Osteocyte (in vitro differentiated cells): ENCODE measurements at places on chromosomes 1 and 21. TPM values are rescaled to one million over a fixed set of nuclear protein-coding genes. Genes with fewer than 3 reads are reported as not detected.
A peak's percentile ranks its signal among the peaks of the same experiment; 100 is the strongest.

DNA sequence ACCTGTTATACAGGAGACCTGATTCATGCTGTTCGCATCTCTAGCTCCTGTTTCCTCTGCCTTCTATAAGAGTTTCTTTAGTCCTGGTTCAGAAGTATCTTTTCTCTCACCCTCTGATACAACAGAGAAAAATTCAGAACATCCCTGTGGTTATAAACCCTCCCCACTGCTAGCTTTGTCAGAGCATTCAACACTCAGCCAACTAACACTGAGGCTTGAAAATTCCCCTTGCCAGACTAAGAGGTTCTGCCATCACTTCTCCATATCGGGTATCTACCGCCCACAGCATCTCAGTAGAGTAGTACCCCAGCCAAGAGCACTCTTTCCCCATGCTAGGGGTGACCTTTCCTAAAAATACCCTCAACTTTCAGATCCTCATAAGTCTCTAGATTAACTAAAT, 19.6 kb upstream of the PIK3R3 start:
- no peak for DNase-seq

Gene GJB5
- not detected in 2 replicates for total RNA-seq

DNA sequence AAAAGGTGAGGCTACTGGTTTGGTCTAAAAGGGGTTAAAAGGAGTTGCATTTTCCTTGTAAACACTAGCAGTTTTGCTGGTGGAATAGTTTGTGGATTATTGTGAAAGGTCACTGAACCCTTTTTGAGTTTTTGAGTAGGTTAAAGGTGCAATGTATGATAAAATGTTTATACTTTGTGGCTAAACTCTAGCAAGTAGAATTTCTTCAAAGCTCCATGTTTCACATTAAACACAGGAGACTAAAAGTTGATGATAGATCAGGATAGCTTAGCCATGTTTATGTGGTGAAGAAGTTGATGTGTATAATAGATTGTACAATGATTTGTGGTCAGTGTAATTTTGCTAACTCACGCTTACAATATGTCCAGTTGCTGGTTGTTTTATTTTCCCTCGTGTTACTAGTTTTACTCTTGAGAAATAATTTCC, 13.1 kb downstream of the ZNF326 start:
- no peak for DNase-seq

Gene SLC37A1
- total RNA-seq = 13.2 and 13.5 TPM in 2 replicates

Gene MRPS21
- total RNA-seq = 76.0 and 81.5 TPM in 2 replicates

GRCh38 chr1:9275567-9276034, 17.1 kb upstream of the SPSB1 start:
- no peak for DNase-seq

DNA sequence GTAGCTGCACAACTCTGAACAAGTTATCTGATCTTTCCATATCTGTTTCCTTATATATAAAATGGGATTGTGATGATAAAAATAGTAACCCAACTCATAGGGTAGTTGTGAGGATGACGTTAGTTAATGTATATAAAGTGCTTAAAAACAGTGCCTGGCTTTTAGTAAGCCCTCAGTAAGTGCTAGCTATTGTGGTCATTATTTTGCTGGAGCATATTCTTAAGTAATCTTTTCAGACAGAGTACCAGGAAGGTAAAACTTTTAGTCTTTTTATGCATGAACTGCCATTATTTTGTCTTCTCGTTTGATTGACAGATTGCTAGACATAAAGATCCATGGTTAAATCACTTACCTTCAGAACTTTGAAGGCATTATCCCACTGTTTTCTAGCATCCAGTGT, 62.5 kb upstream of the SIM2 start:
- DNase-seq = no peak

GRCh38 chr21:33975548-33976081, 60.0 kb upstream of the ATP5PO start:
- peak; percentile 75 for DNase-seq

Gene LCE1C
- not detected in 2 replicates for total RNA-seq

DNA sequence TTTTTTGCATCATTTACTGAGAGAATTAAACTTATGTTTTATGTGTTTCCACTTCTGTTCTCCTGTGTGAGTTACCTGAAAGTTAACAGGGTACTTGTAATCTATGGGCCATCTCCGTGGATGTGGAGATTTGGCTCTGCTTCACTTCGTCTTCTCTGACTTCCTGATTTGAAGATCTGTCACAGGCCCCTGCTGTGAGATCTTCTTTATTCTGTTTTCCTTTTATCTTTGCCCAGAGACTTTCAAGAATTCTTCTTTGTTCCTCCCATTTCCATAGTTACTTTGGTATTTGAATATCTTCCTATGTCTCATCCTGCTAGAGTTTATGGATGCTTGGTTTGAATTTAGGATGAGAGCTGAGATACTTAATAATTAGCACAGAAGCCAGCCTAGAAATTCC, 35.4 kb upstream of the PKN2 start:
- DNase-seq = no peak

DNA sequence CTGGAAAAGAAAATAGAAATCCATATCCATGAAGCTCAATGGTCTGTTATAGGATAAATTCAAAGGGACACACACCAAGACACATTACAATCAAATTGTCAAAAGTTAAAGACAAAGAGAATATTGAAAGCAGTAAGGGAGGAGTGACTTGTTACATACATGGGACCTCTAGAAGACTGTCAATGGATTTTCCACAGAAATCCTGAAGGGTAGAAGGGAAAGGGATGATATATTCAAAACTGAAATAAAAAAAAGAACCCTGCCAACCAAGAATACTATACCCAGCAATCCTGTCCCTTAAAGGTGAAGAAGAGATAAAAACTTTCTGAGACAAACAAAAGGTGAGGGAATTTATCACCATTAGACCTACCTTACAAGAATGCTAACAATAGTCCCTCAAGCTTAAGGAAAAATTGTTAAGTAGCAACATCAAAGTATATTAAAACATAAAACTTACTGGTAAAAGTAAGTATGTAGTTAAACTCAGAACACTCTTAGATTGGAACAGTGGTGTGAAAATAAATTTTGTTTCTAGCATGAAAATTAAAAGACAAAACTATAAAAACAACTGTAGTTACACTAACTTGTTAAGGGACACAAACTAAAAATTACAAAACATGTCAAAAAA, 103.2 kb upstream of the APP start:
- no peak for DNase-seq

Gene EFNA1
- 29.3 and 31.3 TPM in 2 replicates for total RNA-seq

Gene OR2G2
- total RNA-seq = not detected in 2 replicates

DNA sequence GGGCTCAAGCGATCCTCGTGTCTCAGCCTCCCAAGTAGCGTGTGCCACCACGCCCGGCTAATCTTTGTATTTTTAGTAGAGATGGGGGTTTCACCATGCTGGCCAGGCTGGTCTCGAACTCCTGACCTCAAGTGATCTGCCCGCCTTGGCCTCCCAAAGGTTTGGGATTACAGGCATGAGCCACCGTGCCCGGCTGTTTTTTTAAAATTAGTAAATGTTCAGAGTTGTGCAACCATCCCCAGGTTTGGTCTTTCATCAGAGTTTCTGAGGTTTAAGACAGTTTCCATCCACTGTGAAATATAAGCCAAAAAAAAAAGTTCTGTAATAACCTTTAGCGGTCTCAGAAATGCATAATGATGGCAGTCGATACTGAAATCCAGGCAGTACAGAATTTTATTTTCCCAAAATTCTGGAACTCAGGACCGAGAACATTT, 550 bp upstream of the SYT11 start:
- no peak for DNase-seq

- no peak for DNase-seq
Measured at GRCh38 chr1:156399355-156400125, 30.5 kb downstream of the RHBG start.

Gene ZYG11A
- 0.21 and 0.30 TPM in 2 replicates for total RNA-seq

Gene CACNA1E
- not detected in 2 replicates for total RNA-seq

DNA sequence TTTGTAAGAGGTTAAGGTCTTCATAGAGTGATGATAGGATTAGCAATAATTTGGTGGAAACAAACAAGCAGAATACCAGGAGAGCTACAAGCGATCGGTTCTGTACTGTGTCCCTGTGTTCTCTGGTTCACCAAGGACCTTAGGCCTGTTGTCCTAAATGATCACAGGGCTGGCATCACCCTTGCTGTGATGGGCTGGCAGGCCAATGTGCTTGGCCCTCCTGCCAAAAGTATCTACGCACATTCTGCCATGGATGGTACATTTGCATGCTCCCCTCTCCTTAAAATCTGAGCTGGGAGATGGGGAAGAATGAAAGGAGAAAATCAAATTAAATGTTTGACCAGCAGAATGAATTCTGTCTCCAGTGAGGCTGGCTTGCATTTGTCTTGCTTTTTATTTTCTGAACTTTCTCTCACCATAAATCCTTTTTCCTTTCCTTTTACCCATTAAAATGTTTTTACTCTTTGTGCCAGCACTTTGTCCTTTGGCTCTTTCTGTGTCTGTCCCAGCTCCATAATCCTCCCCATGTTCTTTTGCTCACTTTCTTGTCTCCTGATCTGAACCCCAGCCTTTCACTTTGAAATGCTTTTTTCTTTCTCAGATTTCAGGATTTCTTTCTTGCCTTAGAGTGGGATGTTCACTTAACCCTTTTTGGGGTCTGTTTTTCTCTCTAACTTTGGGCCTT, 51.7 kb downstream of the PBX1 start:
- no peak for DNase-seq

GRCh38 chr1:208343226-208343625, 99.0 kb upstream of the PLXNA2 start:
- DNase-seq = no peak

Gene S100A6
- 0.99 and 1.1 TPM in 2 replicates for total RNA-seq

DNA sequence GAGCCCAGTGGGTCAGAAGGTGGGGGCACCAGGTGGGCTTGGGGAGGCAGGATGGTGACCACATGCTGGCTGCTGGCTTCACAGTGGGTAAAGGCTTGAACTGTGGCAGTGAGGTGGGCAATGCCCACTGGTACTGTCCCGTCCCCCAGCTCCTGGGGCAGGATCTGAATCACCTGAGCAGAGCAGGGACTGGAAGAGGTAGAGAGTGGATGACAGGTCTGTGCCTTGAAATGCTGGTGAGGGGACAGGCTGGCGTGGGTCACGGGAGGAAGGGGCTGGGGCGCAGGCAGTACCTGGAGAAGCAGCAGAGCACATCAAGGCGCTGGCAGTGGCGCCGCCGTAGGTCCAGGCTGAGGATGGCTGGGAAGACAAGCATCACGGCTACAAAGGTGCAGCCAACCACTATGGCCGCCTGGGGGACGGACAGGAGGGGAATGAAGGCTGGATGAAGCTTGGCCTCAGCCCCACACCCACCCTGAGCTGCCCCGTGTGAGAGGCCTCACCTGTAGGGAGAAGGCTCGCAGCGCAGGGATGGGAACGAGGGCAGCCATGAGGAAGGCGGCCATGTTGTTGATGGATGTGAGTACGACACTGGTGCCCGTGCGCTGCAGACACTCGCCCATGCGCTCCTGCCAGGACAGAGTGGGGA, 14.9 kb downstream of the PTCH2 start:
- DNase-seq = no peak

GRCh38 chr1:163528710-163529348, 207.1 kb downstream of the NUF2 start:
- no peak for DNase-seq

DNA sequence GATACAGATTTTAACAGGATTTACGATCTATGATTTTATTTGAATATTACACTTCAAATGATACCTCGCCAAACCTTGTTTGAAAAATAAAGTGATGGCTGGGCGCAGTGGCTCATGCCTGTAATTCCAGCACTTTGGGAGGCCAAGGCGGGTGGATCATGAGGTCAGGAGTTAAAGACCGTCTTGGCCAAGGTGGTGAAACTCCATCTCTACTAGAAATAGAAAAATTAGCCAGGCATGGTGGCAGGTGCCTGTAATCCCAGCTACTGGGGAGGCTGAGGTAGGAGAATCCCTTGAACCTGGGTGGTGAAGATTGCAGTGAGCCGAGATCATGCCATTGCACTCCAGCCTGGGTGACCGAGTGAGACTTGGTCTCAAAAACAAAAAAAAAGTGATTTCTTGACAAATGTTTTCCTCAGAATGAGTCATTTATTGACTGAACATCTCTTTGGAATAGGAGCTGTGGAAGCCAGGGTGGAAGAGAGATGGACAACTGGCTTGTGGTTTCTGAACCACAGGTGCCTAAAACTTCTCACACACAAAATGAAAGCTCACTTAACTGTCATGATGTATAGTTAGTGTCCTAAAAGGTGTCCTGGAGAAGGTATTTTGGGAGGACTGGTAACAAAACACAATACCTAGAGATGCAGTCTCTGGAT, 11.9 kb downstream of the PKNOX1 start:
- no peak for DNase-seq

DNA sequence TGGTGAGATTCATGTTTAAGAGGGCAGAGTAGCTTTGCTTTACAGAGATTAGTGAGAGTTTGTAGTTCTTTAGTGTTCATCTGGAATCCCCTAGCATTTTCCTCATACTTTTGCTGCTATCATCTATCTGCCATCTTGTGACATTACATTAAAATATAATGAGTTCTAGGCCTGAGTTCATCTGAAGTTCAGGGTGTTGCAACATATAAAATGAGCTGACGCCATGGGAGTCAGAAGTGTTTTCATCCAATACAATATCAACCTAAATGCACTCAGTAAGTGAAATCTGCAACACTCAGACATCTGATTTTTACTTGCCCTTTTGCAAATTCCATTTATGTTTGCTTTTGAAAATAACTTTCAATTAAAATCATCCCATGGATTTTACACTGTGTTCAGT, 153.8 kb downstream of the NTNG1 start:
- DNase-seq = no peak

Gene HSD3B2
- total RNA-seq = not detected in 2 replicates

DNA sequence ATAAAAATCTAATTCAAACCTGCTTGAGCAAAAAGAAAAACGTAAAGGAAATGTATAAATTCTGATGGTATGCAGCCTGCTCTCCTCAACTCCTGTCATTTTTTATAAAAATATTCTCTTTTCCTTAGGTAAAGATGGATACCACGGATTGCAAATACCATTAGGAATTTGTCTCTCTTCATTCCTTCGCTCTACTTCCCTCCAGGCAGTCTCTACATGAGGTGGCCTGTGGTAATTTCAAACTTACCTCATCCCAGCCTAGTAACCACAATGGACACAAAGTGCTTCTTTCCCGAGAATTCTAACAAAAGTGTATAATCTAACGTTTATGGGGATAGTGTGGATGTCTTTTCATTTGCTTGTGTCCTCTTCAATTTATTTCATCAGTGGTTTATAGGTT, 239.5 kb upstream of the LRRC7 start:
- no peak for DNase-seq

- DNase-seq = no peak
Measured at GRCh38 chr1:4647391-4647790, 7.0 kb upstream of the AJAP1 start.

DNA sequence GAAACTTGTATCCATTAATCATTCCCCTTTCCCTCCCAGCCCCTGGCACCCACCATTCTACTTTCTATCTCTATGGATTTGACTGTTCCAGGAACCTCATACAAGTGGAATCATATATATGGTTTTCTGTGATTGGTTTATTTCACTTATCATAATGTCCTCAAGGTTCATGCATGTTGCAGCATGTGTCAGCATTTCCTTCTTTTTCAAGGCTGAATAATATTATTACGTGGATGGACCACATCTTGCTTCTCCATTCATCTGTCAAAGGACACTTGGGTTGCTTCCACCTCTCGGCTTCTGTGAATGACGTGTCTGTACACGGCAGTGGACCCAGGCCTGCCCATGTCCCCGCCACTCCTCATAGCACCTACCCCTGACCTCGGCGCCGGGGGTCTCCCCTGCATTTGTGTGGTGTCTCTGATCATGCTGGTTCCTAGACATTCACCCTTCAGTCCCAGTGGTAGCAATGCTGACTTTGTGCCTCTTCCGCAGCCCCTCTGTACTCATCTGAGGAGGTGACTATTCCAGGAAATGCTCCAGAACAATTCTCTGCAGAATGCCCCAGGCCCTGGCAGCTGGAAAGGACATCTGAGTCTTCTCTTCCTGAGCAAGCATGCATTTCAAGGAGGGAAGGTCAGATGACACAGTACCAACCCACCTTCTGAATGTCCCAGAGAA, 136.9 kb downstream of the PSMG1 start:
- peak; percentile 75 for DNase-seq

Gene RGS4
- total RNA-seq = 99.0 and 121 TPM in 2 replicates
